ENCODE measurements at places on chromosomes 7 and 10.

GRCh38 chr7:27148756-27149641 is 1.4 kb upstream of the HOXA6 start:
- DNase-seq = peak; percentile 73

GRCh38 chr10:125662584-125662983 is 20.4 kb downstream of the TEX36 start:
- DNase-seq = no peak

DNA sequence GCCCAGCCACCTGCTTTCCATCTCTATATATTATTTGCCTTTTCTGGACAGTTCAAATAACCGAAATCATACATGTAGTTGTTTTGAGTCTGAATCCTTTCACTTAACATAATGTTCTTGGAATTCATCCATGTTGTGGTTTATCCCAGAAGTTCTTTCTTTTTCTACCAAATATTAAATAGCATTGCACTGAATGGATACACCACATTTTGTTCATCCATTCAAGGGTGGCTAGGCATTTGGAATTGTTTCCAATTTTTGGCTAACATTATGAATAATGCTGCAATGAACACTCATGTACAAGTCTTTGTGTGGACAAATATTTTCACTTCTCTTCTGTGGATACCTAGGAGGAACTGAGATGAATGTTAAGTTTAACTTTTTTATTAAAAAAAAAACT is 18.0 kb downstream of the DNAJC1 start:
- DNase-seq = no peak

DNA sequence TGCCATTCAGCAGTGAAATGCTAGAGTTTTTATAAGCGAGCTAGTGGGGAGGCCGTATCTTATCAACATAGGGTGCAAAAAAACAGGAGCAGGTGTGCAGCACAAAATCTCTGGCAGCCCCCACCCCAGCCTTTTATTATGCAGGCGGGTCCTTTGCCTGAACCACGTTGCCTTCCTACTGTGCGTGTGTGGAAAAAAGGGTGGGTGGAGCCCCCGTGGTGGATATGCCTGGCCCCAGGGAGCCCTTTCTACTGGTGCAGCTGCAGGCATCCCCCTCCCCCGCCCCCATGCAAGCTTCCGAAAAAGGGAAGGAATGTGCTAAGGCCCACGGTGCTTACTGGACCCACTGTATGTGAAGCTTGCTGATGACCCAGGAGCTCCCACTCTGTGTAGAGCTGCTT is 175.9 kb downstream of the USP6NL start:
- DNase-seq = no peak

GRCh38 chr10:86225103-86225782 is 141.4 kb downstream of the GRID1 start:
- no peak for DNase-seq

- DNase-seq = peak; percentile 85
These were observed 94.8 kb upstream of the TARP start for GRCh38 chr7:38368191-38368605.

DNA sequence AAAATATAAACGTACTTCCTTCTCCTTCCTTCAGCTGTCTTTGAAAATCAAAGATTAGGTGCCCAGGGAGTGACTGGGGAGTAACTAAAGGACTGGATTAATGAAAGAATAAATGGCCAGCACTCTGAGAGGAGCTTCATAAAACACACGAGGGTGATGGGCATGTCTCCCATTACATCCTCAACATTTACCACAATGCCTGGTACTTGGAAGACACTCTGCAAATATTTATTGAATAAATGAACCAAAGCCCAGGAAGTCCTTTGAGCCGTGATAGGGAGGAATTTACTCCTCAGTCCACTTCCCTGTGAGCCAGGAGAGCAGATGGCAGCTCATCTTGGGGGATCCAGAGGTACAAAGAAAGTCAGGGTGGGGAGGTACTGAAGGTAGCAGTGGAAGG is 96.3 kb downstream of the RAB11FIP2 start:
- DNase-seq = peak; percentile 95

DNA sequence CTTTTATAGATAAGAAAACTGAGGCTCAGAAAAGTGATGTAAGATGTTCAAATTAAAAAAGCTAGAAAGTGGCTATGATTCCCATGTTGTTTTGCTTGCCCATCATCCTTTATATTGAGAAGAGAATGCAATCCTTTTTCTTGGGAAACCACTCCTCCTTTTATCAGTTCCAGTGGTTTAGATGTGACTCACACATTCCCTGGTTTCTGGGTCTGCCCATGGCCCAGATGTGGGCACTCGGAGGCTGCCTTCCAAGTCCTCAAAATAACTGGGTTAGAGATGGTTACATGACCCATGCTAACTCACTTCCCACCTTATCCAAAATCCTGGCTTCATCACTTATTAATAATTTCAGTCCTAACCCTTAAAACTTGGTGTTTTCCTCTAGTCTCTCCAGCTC is 550.0 kb downstream of the MDFIC start:
- DNase-seq = peak; percentile 75

GRCh38 chr7:99106411-99106810 is 37.5 kb downstream of the SMURF1 start:
- no peak for DNase-seq

GRCh38 chr10:72702868-72703581 is 11.1 kb downstream of the MCU start:
- peak; percentile 2 for DNase-seq

GRCh38 chr7:33248671-33249070 is 119.3 kb downstream of the BBS9 start:
- no peak for DNase-seq

- DNase-seq = peak; percentile 92
These were observed 604 bp upstream of the SHTN1 start for GRCh38 chr10:117005527-117006055.

DNA sequence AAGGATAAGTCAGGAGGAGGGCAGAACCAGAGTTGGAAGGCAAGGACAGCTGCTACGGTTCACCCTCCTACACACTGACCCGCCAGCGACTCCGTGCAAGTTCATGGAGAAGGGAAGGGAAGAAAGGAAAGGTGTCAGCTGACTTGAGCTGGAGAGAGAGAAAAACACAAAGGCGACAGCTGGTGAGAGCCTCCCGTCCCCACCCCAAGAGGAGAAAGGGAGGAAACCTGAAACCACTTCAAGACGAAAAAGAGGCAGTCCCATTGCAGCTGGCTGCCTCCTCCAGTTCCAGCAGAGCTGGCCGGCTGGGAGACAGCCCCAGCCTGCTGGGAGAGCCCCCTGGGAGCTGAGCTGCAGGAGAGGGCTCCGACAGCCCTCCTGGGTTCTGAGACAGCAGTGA is 75.2 kb downstream of the PARD3 start:
- DNase-seq = peak; percentile 92

GRCh38 chr7:71558806-71559613 is 427.1 kb downstream of the GALNT17 start:
- no peak for DNase-seq

DNA sequence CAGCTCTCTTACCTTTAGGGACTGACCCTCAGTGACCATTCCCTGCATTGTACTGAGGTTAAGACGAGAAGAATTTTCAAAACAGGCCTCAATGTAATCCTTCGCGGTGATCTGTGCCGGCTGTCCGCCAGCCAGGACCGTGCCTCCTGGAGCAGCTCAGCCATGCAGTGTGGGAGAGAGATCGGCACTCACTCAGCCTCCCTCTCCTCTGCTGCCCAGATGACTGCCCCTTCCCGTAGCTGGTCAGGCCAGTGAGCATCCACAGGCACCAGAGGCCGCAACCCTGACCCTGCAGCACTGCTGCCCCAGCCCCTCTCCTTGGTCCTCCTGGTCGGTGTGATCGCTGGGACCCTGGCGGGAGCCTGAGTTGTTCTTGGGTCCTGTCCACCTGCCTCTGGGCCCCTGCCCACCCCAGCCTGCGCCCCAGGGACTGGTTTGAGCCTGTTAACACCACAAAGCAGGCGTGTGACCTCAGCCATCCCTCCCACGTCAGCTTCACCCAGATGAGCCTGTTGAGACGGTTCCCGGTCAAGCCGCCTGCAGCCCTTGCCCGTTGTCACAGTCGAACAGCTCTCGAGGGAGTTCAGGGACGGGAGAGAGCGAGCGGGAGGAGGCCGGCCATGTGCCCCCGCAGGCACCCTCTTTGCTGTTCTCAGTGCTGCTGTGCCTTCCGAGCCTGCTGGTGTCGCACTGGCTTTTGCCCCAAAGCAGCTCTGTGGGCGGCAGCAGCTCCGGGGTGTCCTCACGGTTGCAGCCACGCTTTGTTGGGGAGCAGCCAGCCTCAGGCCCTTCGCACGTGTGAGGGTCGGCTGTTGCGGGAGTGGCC is 37.2 kb downstream of the NKX6-2 start:
- DNase-seq = no peak

DNA sequence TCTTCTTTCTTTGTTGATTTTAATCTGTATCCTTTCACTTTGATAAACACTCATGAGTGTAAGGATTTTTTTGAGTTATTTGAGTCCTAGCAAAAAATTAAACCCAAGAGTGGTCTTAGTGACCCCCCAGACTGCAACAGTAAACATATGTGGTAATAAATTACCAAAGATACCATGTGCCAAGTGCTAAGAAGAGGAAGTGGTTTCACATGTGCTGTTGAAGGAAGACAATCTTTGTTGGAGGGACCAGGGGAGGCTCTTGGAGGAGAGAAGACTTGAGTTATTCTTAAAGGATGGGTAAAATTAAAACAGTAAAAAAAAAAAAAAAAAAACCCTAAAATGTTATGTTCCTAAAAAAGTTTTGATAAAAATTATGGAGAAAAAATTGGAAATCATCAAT is 150.2 kb downstream of the SEC23IP start:
- DNase-seq = no peak

GRCh38 chr7:84921154-84921553 is 265.7 kb downstream of the SEMA3D start:
- no peak for DNase-seq

DNA sequence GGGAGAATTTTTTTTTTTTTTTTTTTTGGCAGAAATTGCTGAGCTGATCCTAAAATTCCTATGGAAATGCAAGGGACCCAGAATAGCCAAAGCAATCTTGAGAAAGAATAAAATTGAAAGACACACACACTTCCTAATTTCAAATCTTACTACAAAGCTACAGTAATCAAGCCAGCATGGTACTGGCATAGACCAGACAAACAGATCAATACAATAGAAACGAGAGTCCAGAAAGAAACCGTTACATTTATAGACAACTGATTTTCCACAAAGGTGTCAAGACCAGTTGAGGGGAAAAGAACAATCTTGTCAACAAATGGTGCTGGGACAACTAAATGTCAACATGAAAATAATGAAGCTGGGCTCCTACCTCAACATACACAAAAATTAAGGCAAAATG is 34.5 kb downstream of the LARP4B start:
- no peak for DNase-seq

GRCh38 chr7:98514211-98515031 is 102.7 kb upstream of the NPTX2 start:
- no peak for DNase-seq

- peak; percentile 94 for DNase-seq
These were observed 25.7 kb upstream of the FAM180A start for GRCh38 chr7:135774284-135774683.

DNA sequence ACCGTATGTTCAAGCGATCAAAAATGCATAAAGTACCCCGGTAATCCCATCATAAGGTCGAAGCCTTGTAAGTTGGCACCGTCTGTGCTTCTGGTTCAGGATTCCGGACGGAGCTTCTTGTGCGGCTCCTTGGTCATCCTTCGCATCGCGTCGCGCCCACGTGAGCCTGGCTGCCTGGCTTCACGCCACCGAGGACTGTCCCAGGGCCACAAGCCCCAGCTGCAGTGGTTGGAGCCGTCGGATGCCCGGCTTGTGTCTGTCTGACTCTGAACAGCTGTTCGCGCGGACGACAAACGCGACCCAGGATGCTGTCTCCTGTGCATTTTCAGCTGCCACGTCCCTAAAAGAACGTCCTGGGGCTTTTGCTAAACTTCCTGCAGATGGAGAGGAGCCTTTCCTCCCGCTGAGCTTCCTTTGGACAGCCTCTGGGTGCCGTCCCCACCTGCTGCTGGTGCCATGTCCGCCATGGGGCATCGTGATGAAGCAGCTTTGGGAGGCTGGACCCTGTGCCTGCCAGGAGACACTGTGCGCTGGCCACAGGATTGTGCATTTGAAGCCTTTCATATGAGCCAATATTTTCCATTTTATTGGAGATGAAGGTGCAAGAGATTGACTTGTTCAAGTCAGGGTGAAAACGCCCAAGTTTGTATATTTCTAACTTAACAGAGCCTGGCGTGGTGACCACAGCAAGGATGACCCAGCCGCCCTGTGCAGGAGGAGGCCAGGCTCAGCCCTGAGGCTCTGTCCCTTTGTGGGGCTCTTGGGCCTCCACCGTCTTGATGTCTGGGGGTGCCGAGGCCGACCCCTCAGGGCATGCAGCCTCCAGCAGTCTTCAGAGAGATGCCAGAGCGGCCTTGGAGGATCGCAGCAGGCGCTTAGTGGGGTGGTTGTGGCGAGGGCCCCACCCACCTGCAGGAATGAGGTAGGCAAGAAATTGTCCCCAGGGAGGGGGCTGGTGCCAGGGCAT is 6.7 kb upstream of the JAKMIP3 start:
- no peak for DNase-seq

- DNase-seq = peak; percentile 88
These were observed 220.3 kb downstream of the PHTF2 start for GRCh38 chr7:78018641-78019446.

DNA sequence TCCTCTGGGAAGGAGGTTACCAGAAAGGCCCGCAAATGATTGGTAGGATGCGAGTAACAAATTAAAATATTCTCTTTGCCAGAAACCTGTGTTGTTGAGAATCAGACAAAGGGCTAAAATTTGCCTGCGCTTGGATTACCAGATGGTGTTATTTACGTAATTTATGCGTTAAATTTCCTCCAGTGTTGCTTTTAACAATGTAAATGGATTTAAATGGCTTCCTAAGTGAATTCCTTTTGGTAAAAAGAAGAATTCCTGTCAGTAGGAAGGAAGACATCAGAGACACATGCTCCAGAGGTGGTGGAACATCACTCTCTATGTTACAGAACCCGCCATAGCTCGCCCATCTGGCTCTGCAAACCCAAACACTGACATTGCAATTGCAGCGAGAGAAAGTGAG is 520.6 kb downstream of the GALNT17 start:
- no peak for DNase-seq

- DNase-seq = no peak
These were observed 34.6 kb upstream of the BTRC start for GRCh38 chr10:101319241-101319915.

DNA sequence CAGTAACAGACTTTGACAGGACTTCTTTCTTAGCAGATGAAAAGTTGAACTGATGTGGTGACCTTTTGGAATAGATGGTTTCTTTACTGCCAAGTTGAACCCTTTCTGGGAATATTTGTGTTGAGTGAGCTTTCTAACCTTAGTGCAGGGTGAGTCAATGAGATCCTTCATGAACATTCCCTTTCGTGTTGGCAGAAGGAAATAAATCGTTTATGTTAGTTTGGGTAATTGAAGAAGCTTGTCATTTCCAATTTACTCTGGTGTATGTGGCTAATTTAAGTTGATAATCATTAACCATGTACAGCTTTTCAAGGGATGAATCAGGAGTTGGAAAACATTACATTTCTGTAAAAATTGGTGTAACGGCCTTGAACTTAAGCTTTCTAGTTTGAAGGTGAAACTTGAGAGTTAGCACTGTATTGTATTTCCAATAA is 43.4 kb downstream of the PTTG1IP2 start:
- no peak for DNase-seq
